ENCODE measurements at places on chromosomes 5 and 9. TPM values are rescaled to one million over a fixed set of nuclear protein-coding genes. Genes with fewer than 3 reads are reported as not detected.

DNA sequence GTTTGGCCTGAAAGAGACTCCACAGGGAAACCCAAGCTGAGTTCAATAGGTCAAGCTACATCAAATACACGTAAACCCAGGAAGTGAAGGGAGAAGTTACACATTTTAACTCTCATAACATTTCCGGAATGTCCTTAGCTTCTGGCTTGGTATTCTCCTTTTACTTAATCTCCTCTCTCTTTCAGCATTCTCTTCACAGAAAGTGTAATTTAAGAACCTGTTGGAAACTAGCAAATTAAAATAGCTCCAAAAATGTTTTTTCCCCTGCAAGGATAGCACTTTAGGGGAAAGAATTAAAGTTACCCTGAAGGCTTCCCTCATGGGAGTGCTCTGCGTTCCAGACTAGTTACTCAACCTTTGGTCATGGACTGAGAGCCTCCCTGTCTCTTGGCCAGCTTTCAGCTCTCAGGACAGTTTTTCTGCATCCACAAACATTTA, 292.7 kb upstream of the TARS1 start:
- peak; percentile 82 for DNase-seq

DNA sequence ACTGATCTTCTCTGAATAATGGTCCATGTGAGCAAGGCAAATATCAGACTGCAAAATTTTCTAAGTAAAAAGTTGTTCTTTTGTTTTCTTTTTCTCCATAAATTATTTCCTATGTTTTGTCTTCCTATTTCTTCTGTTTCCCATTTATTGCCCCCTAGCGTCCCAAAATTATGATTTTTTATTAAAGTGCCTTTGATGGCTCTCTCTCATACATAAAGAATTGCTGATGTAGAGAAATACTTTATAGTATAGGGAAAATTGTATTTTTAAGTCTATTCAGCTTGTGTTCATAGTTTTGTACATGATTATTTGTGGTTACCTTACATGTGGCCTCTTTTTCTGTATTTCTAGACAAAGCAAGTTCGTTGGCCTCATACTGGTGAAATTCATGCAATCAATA, 1031.2 kb downstream of the EFNA5 start:
- no peak for DNase-seq

Gene CARTPT
- not detected for total RNA-seq

DNA sequence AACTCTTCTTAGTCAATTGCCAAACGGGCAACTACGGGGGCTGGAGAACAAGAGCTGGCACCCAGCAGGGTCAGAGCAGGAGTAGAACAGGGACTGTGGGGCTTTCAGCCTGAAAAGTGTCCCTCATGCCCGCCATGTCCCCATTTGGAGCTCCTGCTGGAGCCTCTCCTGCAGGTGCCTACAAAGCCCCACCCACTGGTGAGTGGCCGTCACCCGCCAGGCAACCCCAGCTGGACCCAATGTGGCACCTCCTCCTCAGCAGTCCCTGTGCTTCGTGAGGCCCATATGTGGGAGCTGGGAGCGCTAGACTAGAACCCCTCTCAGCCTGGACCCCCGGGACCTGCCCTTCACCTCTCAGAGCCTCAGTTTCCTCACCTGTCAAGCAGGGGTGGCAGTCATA, 40.9 kb downstream of the VAV2 start:
- peak; percentile 89 for DNase-seq

DNA sequence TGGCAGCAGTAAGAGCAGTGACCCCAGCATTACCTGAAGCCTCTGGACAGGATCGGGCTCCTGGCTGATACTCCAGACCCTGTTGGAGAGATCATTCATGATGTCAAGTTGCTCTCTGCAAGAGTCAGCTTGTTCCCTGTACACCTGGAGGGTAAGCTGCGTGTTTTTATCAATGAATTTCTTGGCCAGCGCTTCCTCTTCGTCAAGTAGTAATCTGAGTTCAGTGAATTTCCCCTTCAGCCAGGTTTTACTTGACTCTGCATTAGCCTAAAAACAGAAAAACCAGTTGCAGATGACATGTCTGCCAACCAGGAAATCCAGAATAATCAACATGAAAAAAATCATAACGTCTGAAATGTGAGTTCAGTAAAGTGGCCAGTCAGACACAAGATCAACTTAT, 19.1 kb downstream of the TRIM14 start:
- no peak for DNase-seq

- no peak for DNase-seq
Measured at GRCh38 chr5:152193391-152194107, 211.5 kb downstream of the NMUR2 start.

GRCh38 chr5:104128348-104128747, 565.8 kb upstream of the NUDT12 start:
- DNase-seq: no peak

Gene FAM221B
- total RNA-seq: not detected

Measured in osteoblast (primary cell).